ENCODE measurements at places on chromosomes 4 and X.

DNA sequence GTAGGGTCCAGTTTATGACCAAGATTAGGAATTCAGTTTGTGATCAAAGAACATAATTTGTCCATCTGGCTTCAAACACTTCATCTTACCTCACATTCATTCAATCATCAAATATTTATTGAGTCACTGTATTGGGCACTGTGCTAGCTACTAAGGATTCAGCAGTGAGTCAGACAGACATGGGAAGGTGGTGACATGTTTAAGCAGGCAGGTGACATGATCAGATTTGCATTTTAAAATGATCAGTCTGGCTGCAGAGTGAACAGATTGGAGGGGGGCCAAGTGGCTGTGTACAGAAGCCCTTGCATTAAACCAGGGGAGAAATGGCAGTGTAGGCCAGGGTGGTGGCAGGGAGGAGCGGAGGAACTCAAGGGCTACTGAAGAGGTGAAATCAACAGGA lies 25.1 kb upstream of the APLN start:
- DNase-seq = no peak

DNA sequence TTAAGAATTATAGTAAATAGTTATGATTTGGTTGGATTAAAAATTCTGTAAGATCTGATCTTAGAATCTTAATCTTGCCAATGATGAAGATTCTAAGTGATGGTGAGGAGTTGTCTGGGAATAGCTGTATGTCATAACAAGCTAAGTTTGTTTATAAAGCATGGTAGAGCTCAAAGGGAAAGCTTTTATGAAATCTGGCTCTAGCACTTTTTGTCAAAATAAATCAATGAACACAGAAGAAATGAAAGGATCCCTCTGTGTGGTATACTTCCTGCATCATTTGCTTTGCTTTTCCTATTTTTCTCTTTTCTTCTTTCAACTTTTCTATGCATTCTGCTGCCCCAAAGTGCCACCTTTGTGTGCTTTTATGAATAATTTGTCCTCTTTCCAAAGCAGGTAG lies 193.5 kb upstream of the FAT1 start:
- no peak for DNase-seq

GRCh38 chr4:119739796-119740195 lies 111.2 kb upstream of the PDE5A start:
- DNase-seq = no peak

DNA sequence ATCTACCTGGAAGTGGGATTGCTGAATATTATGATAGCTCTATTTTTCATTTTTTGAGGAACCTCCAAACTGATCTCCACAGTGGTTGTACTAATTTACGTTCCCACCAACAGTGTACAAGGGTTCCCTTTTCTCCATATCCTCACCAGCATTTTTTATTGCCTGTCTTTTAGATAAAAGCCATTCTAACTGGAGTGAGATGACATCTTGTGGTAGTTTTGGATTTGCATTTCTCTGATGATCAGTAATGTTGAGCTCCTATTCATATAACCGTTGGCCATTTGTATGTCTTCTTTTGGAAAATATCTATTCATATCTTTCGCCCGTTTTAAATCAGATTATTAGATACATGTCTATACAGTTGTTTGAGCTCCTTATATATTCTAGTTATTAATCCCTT lies 101.8 kb downstream of the RASGEF1B start:
- no peak for DNase-seq

DNA sequence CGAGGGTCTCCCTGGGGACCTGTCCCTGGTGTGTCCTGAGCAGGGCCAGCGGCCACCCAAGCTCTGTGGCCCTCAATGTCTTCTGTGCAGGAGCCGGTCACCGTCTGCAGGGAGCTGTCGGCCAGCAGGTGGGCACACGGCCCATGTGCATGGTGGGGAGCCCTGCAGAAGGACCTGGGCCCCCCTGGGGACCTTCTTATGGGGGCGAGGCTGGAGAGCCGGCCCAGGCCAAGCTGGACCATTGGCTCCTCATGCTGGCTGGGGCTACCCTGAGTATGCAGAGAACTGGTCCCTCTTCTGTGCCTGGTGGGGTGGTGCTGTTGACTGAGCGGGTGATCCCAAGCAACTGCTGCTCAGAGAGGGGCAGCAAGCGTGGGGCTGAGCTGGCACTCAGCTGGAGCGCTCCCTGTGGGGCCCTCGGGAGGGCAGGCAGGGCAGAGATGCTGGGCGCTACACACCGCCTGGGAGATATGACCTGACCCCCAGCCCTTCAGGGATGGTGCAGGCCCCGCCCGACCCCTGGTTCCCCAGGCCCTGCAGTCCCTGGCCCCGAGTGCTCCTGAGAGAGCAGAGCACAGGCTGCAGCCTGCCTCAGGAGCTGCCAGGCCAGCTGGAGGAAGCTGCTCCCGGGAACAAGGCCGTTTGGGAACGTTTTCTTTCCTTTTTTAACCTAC lies 14.8 kb downstream of the NAT8L start:
- no peak for DNase-seq

DNA sequence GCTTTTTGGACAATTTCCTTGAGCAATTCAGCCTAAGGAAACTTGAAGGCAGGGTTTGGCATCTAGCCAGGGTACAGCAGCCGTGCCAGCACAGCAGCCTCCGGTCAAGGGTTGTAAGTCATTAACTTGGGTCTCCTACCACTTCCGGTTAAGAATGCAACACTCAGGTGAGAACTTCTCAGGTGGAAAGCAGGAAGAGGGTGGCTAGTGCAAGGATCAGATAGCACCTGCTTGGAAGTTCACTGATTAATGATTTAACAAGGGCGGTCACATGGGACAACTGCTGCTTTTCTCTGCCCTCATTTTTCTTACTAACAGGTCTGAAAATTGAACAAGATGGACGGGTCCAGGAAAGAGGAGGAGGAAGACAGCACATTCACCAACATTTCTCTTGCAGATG lies 30.1 kb upstream of the SCOC start:
- no peak for DNase-seq

GRCh38 chrX:10243106-10243505 lies 86.3 kb downstream of the CLCN4 start:
- no peak for DNase-seq

- no peak for DNase-seq
These were observed 321.6 kb upstream of the PITX2 start for GRCh38 chr4:110944501-110944900.

DNA sequence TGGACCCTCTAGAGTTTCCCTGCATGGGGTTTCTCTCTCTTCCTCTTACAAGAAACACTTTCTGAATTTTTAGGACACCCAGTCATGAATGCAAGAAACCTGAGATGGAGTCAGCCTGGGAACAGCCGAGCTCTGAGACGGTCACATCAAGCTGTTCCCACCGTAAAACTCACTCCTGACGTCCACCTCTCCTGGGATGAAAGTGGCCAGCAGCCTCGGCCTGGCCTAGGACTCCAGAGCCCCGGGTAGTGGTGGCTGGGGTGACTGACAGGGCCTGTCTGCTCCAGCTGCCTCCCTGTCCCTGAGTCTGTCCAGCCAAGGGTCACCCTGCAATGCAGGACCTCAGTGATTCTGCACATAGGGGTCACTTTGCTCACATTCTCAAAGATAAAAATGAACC lies 217.8 kb downstream of the SHOX start:
- no peak for DNase-seq

DNA sequence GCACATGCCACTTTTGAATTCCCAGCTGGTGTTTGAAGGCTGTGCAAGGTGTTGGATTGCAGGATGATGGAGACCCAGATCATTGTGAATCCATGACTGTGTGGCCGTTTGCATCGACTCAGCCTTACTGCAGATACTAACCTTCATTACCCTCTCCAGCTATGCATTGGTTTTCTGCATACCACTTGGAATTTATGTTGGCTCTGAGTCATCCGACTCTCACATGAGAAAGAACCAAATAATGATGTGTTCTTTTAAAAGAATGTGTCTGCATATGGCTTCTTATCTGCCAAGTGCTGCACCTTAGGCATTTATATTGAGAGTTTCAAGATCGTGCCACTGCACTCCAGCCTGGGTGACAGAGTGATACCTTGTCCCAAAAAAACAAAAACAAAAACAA lies 106.7 kb upstream of the PRKX start:
- DNase-seq = no peak

DNA sequence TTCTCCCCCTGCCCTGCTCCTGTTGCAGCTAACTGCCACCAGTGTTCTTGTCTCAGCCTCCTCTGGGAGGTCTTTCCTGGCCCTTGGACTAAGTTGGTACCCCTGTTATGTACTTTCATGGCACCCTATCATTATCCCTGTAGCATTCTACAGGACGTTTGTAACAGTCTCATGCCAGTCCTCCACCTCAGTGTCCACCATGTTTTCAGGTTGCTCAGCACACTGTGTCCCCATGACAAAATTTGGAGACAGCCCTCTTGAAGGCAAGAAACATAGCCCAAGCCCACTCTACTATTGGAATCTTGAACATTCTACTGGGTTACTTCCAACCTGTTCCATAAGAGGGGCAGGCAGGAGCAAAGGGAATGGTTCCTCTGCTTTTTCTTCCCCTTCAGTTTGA lies 194.4 kb upstream of the ANXA3 start:
- no peak for DNase-seq

GRCh38 chrX:51874123-51874522 lies 19.3 kb upstream of the MAGED1 start:
- DNase-seq = no peak

DNA sequence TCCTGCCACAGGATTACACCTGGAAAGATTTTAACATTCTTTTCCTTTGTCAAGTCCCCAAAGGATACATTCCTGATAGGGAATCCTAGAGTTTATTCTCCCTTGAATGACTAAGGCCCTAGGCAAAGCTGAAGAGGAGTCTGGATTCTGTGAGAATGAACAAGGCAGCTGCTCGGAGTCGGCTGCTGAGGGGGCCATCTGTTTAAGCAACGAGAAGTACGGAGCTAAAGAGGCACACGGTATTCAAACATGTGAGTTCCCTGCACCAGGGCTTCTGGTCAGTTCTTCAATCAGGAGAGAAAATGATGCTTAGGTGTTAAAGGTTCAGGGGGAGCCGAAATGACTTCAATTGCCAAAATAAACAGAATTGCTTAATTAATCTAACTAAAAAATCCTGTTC lies 97.6 kb downstream of the MGST2 start:
- DNase-seq = no peak

GRCh38 chr4:113106108-113106507 lies 56.7 kb downstream of the ANK2 start:
- no peak for DNase-seq

DNA sequence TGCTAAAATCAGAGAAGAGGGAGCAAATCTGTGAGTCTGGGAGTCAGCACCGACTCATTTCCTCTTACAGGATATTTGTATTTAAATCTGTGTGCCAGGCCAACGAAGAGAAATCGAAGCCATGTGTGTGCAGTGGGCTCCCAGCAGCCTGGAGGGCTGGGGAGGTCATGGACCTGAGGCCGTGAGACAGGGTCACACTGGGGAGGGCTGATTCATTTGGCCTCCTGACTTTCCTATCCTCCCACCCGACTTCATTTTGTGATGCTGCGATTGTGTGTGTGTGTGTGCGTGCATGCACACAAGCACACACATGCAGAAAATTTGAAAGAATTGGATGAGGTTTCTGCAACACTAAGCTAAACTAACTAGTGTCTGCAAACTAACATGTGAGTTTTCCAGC lies 48.7 kb upstream of the STX18 start:
- no peak for DNase-seq

DNA sequence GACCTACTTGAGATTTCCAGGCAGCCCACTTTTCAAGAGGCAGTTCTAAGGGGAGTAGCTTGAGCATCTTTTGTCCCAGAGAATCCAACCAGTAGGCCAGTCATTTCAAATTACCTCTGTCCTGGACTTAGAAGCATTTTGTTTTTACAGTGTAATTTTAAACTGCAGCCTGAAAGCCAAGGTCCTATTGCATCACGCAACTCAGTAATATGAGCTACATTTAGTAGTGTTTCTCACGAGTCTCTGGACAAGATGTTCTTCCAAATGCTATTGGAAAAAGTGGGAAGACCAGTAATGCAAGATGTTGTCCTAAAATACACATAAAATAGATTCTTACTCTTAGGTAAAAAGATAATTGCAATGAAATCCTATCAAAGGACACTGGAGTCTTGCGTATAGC lies 182.5 kb upstream of the ARX start:
- no peak for DNase-seq

GRCh38 chrX:107273795-107274194 lies 67.4 kb downstream of the DNAAF6 start:
- no peak for DNase-seq

DNA sequence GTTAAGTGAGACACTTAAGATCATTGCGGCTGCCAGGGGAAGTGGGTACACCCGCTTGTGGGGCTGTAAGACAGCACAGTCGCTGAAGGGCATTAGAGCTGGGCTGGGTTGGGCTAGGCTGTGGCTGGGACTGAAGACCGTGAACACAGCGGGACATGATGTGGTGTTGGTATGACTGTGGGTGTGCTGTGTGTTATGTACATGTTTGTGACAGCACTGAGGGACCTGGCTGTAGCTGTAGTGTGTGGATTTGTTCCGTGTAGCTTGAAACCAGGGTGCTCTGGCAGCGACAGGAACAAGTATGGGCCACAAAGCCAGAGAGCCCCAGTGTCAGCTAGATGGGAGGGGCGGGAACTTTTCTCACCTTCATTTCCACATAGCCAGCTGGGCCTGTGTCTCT lies 82.1 kb downstream of the NHSL2 start:
- peak; percentile 16 for DNase-seq

GRCh38 chr4:47814618-47815295 lies 23.1 kb downstream of the CORIN start:
- DNase-seq = no peak

GRCh38 chr4:41308398-41308797 lies 51.7 kb downstream of the UCHL1 start:
- DNase-seq = no peak

GRCh38 chr4:56289934-56290333 lies 97.4 kb downstream of the AASDH start:
- no peak for DNase-seq

DNA sequence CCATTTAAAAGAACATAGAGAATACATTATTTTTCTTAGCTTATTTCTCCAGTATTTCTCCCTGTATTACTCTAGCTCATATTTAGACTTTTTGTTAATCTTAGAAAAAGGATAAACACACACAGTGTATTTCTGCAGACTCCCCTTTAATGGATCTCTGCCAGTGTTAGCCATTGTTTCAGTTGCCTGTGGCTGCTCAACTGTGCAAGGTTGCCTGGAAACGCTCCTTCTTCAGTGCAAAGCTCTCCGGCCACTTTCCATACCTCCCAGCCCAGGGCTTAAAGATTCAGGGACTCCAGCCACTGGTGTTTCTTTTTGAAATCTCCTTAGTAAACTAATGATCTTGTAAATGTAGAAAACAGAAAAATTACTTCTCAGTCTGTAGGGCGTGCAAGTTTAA lies 104.9 kb downstream of the SLIT2 start:
- no peak for DNase-seq

- DNase-seq = no peak
These were observed 537.8 kb upstream of the BOD1L1 start for GRCh38 chr4:14165222-14165920.

DNA sequence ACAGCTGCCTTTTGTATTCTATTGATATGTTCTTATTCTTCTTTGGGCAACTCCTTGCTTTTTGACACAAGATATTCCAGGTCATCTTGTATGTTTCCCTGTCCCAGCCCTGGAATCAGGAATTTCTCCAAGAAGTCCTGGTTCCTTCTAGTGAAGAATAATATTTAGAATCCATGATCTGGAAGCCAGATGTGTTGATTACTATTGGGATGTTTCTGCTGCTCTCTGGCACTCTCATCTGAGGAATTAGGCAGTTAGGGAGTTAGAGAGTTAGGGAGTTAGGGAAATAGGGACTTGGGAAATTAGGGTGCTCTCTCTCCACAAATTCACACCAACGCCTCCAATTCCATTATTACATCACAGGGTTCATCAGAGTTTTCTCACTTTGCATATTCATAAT lies 191.2 kb downstream of the ZNF330 start:
- DNase-seq = no peak

Data from stimulated activated CD8-positive, alpha-beta memory T cell treated with anti-CD3 and anti-CD28 coated beads, Interleukin-7, amount 100 ng/mL, for 1 hour (primary cell).